ENCODE measurements at places on chromosomes 16 and 17. TPM values are rescaled to one million over a fixed set of nuclear protein-coding genes. Genes with fewer than 3 reads are reported as not detected.

The PPP1R9B gene
- 111 TPM for total RNA-seq

The CMIP gene
- 94.5 TPM for total RNA-seq

GRCh38 chr16:50509521-50510341 lies 38.5 kb upstream of the NKD1 start:
- DNase-seq = peak; percentile 29

- no peak for DNase-seq
Observed at GRCh38 chr17:74512624-74513091, 18.6 kb downstream of the CD300LB start.

DNA sequence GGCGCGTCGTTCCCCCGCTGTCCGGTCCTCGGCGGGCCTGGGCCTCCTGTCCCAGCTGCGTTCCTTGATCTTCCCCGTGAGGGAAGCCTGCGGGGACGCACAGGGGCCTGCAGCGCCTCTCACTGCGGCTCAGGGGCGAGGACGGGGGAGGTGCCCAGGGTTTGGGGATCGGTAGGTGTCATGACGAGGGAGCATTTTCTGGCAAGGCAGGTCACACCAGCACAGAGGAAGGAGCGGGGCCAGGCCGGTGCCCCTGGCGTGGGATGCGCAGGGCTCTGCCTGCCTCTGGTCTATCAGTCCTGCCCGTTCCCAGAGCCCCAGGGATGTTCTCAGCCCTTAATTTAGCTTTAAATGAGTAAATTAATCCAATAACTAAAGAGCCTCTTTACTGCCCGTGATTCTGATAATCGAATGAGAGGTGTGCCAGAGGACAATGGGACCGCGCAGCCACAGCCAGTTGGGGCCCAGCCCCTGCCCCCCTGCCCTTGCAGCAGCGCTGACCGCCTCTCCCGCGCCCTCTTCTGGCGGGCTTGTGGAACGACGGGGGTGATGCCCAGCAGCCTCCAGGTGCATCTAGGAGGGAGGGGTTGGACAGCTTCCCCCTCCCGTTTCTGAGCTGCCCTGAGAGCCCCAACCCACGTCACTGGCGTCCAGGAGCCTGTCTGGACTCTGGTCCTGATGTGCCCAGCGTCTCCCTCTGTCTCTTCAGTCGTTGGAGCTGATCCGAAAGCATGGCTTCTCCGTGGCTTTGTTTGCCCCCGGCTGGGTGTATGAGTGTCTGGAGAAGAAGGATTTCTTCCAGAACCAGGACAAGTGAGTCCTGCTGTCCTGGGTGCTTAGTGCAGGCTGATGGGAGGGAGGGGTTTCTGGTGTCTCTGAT lies 7.9 kb downstream of the ENGASE start:
- DNase-seq = peak; percentile 49

DNA sequence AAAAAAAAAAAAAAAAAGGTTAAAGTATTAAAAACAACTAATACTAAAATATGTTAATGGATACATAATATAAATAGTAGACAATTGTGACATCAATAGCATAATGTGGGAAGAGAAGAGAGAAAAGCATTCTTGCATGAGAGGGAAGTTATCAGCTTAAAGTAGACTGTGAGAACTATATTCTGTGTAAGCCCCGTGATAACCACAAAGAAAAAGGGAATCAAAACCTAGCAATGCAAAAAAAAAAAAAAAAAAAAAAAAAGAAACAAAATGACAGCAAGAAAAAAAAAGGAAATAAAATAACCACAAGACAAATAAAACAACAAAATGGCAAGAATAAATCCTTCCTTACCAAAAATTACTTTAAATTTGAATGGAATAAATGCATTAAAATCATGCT lies 39.8 kb upstream of the MYLK3 start:
- DNase-seq = no peak

DNA sequence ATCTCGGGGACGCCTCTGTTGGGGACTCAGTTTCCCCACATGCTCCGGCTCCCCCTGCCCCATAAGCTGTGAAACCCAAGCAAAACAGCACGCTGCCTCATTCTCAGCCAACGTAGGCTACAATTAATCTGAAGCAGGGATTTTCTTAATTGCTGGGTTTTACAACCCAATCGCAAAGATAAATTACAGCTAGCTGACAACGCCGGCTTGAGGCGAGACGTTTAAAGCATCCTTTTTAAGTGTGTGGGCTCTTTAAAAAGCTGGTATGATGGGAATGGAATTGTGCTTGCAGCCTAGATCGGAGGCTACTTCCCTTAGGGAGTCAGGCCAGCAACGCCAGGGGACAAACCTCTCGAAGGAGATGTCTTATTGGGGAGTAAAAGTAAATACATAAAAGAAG lies 185.3 kb downstream of the ZNF423 start:
- DNase-seq = no peak

DNA sequence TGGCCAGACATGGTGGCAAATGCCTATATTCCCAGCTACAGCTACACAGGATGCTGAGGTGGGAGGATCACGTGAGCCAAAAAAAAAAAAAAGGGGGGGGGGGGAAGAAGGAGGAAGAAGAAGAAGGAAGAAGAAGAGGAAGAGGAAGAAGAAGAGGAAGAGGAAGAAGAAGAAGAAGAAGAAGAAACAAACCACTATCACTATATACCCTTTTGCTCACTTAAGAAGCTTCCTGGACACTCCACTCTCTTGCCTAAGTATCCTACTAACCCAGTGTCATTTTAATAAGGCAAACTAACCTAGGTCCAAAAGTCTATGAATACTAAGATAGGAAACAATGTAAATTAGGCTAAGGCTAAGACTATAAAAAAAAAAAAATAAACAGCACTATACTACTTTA lies 54.8 kb downstream of the GPATCH8 start:
- no peak for DNase-seq

DNA sequence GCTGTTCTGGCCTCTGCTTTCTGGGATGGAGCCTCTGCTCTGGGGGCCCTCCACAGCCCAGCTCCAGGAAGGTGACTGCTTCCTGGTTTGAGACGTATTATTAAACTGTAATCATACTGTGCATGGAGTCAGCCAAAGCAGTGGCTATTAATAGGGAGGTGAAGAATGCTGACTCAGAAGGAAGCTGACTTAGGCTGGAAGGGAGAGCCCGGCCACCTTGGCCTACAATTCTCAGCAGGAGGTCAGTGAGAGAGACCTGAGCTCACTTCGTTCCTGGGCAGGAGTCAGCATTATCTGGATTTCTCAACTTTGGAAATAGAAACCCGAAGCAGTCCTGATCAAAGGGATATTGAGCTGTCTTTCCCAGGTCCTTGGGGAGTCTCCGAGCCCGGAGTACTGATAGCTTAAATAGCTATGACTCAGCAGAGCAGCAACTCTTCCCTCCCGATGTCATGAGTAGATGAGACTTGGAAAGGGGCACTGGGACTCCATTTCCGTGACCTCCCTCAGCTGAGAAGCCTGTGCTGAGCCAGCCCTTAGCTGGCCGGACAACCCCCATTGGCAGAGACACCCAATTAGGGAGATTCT lies 91.8 kb downstream of the YPEL2 start:
- DNase-seq = no peak

- no peak for DNase-seq
Observed at GRCh38 chr17:75142236-75142971, 10.9 kb upstream of the NT5C start.

GRCh38 chr17:40707745-40708144 lies 4.2 kb upstream of the KRT24 start:
- DNase-seq = no peak

DNA sequence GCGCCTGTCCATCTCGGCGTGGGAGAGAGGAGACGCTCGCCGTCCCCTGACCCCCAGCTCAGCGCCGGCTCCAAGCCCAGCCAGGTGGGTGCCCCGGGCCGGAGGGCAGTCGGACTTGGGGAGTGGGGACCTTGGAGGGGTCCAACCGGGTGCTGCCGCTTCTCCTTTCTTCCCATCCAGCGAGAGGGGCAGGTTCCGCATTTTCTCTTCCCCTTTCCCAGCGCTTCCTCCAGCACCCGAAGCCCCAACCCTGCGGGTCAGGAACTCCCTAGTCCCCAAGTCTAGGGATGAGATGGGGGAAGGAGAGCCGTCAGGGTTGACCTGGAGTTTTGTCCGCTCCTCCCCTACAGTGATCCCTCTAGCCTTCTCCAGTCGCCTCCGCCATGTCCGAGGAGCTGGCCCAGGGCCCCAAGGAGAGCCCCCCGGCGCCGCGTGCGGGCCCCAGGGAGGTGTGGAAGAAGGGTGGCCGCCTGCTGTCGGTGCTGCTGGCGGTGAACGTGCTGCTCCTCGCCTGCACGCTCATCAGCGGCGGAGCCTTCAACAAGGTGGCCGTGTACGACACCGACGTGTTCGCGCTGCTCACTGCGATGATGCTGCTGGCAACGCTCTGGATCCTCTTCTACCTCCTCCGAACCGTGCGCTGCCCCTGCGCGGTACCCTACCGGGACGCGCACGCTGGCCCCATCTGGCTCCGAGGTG lies at the start of gene OTOP2:
Gene OTOP2, plus strand, starts transcription at position 24 of the 699 bp plus-strand sequence. Its CDS starts 360 bp downstream, at position 384.
- DNase-seq = no peak

DNA sequence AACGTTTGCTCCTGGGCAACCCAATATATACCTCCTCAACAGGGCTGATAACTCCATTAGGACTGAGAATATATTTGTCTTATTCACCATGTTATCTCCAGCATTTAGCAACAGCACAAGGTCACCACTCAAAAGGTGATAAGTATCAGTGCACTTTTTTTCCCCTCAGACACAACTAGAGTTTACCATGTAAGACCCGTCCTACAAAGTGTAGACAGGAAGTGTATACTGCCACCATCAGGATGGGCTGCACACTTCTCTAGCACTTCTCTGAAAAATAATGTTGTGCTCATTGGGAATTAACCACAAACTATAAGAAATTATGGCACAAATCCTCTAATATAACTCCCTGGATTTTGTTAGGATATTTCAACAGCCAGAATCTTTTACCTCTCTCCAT lies 5.7 kb upstream of the VAT1L start:
- DNase-seq = no peak

DNA sequence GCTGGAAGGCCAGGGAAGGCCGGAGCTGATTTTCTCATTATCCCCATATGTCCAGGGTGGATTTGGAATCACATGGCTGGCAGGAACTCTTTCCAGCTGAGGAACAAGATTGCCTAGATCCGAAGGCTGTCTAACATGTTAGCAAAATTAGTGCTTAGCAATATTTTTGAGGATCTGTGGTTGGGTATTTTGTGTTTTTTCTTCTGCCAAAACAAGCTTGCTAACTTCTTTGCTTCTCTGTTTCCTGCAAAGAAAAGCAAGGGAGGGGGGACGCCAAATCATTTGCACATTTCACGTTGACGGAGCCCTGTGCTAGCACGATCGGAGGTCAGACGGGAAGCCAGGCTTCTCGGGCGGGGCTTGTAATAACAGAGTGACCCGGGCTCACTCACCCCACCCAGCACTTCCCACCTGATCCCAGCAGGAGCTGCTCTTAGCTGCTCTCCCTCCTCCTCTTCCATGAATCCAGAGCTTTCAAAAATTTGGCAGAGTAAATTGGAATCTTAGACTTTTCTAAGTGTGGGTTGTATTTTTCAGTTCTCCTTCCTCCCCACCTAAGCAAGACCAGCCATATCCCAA lies 33.3 kb upstream of the FOXF1 start:
- no peak for DNase-seq

- DNase-seq = no peak
Observed at GRCh38 chr17:65228734-65229620, 91.8 kb downstream of the RGS9 start.

- DNase-seq = no peak
Observed at GRCh38 chr17:66730461-66730923, 104.4 kb upstream of the CACNG5 start.

DNA sequence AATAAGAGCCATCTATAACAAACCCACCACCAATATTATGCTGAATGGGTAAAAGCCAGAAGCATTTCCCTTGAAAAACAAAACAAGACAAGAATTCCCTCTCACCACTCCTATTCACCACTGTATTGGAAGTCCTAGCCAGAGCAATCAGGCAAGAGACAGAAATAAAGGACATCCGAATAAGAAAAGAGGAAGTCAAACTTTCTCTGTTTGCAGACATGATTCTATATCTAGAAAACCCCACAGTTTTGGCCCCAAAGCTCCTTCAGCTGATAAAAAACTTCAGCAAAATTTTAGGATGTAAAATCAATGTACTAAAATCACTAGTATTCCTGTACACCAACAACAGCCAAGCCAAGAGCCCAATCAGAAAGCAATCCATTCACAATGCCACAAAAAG lies 271.8 kb upstream of the AXIN2 start:
- DNase-seq = no peak

DNA sequence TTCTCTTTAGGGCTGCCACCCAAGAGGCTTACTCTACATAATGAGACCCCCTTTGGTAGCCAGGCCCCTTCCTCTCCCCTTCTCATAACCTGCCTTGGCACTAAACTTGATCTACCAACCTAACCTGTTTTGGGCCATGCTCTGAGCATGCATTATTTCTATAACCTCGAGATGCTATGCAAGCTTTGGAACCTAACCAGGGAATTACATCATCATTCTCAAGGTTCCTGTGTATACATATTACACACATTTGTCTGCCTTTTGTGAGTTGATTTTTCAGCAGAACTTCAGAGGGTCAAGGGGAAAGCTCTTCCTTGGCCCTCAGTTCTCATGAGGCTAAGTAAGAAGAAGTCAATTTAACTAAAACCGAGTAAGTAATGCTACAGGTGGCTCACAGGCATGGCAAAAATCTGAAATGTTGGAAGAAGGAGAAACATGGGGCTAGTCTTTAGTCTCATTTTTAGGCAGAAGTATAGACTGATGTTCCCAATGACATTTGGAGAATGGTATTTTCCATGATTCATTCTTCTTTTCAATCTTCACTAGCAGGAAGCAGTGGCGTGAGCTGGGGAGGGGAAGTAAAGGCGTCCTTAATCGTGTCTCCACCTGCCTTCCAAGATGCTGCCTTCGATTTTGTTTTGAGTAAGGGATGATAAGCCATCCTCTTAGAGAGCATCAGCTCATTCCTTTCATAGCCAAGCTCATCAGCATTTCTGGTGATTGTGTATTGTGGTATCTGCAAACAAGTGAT lies 308.4 kb downstream of the ABCC12 start:
- DNase-seq = no peak

DNA sequence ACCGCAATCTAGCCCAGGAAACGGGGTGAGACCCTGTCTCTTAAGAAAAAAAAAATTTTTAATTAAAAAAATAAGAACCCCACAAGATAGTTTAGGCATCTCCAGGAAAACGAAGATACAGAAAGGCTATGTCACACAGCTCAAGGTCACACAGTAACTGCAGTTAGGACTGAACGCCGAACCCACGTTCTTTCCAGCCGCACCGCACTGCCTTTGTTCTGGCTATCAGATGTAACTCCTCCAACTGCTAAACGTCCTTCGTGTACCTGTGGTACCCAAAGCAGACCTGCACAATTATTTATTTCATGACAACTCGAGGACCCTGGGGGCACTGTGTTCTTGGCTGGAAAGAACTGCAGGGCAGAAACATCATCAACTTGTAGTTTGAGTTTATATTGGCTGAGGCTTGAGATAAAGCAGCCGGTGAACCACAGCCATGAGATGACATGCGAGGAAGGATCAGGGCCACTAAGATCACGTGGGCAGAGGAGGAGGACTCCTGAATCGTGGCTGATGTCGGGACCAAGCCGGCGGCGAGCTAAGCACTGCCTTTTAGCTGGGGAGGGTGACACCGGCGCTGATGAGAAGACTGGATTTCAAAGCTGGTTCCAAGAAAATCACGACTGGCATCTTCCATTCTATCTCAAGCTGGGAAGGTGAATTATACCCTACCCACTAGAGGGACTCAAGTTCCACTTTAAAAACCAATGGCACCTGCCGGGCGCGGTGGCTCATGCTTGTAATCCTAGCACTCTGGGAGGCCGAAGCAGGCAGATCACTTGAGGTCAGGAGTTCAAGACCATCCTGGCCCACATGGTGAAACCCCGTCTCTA lies 20.7 kb upstream of the MNT start:
- no peak for DNase-seq
